ENCODE measurements at places on chromosomes 6 and 20.

DNA sequence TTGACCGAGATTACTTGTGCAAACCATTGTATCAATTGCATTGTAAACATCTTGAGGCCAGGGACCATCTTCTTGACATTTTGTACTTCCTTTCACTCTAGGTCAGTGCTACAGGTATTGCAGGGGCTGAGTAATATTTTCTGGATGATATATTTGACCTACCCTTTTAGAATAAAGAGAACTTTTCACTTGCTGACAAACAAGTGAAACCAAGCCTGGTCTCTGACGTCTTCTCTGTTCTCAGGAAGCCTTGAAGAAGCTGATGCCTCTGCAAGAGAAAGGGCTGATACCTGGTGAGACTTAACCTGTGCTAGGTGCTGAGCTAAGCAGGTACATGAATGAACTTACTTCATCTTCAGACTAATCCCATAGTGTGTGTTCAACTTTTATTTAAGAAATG is 60.5 kb upstream of the GGTLC1 start:
- DNase-seq, result no peak

DNA sequence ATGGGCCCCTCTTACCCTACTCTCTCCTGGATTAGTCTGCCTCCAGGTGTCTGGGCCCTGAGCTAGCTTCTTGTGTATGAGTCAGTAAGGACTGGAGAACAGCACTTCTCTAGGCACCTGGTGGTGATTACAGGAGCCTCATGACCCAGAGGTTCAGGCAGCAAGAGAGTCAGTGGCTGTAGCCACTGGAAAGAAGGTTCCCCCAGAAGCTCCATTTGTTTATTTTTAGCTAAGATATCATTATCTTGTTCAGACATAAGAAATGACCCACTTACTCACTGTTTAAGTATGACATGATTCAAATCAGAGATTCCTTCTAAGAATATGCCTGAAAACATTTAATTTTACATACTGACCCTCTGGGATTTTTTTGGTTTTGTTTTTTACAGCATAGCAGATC is 23.6 kb upstream of the SLC4A11 start:
- no peak for DNase-seq

DNA sequence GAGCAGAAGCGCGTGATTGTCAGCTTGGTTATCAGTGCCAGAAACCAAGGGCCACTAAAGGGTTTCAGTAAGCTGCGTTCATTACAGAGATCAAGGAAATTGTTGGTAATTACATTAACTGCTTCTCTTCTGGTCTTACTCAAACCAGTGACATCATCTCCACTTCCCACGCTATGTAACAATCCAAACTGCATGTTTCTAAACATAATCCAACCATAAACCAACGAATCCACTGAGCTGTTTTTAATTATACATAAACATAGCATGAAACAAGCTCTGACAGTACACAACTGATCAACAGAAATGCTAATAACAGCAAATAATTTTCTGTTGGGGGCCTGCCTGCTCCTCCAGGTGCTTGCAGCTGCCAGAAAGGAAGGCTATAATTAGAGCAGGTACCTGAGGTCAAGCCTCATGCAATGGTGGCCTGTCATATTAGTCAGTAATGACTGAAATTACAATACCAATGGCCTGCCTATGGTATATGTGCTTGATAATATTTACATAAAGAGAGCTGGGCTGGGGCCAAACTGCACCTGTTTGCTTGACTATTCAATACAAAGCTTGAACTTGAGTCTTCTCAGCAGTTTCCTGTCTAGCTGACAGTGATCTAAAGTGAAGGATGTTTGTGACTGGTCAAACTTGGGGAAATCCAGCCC is 40.1 kb downstream of the ILRUN start:
- DNase-seq, result peak; percentile 81

DNA sequence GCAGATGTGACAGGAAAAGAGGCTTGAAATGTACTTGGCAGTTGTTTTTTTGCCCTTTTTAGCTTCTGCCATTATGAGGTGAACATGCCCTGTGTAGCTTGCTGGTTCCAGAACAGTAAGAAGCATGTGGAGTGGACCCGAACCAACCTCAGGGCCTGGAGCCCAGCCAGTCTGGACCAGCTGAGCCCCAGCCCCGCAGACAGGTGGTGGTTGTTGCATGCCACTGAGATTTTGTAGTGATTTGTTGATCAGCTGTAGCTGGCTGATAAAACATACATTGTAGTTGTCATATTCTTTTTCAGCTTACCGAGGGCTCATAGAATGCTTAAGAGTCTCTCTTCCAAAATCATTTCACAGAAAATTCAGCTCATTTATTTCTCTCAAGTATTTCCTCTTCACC is 182.2 kb downstream of the FARS2 start:
- no peak for DNase-seq

GRCh38 chr6:104702126-104702841 is 157.4 kb downstream of the HACE1 start:
- no peak for DNase-seq

Measured in GM06990 (cell line).